Stimulated activated CD8-positive, alpha-beta memory T cell treated with anti-CD3 and anti-CD28 coated beads, Interleukin-15, amount 100 ng/mL, for 24 hours (primary cell): ENCODE measurements at places on chromosomes 3 and 15.

GRCh38 chr15:51350723-51351122 is 9.3 kb downstream of the GLDN start:
- no peak for DNase-seq

DNA sequence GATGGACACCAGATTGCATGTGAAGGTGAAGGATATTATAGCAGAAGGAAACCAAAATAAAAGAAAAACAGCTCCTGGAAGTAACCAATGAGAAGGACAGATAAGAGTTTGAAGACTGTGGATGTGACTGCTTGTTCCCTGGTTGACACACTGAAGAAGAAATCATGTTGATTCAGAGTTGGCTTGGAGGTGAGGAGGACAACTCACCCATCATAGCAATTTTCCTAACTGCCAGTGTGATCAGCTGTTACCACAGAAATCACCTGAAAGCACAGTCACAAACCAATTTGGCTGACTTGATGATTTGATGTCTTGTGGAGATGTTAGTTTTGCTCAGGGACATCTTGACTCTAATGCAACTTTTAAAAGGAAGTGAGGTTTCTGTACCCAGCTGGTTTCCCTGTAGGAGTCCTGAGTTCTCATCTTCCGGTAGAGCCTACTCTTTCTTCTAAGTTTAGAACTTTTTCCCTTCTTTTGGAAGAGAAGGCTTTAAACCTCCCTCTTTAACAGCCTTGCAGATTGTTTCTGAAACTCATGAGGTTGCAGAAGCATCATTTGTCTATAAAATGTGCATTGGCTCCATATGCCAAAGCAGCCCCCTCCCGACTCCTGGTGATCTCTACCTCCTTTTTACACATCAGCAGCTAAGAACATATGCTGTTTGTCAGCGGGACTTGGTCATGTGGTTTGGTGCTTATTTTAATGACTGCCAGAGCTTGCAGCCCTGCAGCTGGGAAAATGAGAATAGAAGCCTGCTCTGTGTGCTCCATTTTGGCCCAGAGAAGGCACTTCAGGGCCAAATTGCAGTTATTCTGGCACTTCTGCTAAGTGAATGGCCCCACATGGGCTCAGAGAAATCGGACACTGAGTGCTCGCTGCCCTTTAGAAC is 10.3 kb downstream of the ATG7 start:
- no peak for DNase-seq

DNA sequence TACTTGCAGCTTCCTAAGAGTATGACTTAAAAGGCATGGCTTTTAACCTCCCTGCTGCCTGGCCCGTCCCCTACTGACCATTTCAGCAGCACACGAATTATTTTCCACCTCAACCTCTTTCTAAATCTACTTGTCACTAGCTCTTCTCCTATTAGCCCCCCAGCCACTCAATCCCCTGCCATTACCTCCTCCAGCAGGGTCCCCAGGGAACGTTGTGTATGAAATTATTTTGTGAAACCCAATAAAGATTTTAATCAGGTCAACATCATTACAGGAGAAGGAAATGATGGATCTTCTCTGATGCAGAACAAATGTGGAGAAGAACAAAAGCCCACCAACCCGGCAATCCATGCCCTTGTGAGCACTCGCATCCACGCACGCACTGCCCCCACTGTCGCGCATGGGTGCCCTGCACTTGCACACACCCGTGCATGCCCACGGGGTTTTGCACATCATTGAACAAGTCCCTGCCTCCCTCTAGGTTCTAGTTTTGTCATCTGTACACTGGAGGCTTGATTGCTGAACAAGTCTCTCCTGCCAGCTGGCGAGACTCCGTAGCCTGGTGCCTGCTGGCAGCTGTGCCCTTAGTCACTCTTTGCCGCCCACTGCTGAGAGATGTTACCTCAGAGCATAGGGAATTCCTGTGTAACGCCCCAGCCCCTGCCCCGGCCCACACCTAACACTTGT is 51.6 kb downstream of the LINGO1 start:
- DNase-seq = no peak

GRCh38 chr3:154081305-154081704 is 39.9 kb upstream of the ARHGEF26 start:
- no peak for DNase-seq

- DNase-seq = no peak
These were observed 11.5 kb downstream of the TLR9 start for GRCh38 chr3:52213901-52214300.

DNA sequence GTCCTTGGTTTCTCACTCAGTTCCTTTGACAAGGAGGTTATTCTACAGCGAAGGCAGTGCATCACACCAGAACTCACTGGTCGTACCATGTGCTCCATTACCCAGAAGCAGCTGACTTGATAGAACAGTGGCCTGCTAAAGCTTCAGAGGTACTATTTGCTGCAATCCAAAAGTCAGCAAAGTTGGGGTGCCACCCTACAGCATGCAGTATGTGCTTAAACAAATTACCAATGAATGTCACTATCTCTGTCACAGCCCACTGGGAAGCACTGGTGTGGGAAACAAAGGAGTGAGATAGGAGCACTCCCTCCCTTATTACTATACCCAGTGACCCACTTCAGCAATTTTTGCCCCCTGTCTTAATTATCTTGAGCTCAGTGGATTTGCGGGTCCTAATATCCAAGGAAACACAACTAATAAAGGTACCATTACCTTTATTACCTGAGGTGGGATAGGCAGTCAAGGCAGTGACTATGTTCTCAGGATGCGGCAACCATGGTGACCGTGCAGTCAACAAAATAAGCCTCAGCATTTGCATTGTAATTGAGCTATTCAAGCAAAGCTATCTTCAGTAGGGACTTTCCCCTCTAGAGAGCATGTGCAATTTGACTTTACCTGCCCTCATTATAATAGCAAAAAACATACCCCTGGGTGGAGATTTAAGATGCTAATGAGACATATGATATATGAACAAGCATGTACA is 199.4 kb downstream of the OCA2 start:
- DNase-seq = no peak
